ENCODE measurements at places on chromosomes 7 and 10.

DNA sequence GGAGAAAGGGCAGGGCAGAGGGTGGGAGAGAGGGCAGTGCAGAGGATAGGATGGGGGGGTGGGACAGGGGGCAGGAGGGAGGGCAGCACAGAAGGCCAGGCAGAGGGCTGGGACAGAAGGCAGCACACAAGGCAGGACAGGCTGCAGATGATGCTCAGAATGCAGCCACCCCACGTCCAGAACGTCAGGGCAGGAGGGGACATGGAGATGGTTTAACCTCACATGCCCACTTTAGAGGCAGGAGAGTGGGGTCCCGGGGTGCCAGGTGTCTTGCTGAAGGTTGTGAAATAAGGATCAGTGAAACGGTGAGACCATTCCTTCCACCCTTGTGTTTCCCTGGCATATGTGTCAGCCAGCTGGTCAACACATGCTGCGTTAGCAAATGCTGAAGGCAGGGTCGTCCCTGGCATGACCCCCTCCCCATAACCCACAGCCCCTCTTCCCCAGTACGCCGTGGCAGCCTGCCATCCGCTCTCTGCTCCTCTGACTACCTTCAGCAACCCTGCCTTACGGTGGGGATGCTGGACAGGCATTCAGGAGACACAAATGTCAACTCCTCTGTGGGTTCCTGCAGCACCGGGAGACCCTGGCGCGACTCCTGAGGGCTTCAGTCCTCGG is 592.1 kb downstream of the DNAJB6 start:
- no peak for DNase-seq

DNA sequence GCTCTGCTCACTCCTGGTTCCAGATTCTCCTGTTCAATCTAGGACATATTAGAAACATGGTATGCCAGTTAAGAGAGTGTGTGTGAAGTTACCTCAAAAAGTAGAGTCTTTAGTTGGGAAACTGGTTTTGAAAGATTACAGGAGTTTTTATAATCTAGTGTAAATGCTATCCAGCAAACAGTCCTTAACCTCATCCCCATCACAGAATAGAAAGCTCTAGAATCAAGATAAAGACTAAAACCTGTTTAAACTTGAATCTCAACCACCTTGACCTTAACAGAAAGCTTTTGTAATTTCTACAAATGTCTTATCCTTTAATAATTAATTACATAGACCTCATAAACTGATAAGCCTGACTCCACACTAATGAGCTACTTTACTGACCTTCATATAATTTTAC is 1288.7 kb upstream of the SORCS1 start:
- DNase-seq = no peak

GRCh38 chr7:66043681-66044497 is 31.7 kb upstream of the ASL start:
- DNase-seq = peak; percentile 74

GRCh38 chr10:100304414-100304813 is 17.9 kb upstream of the BLOC1S2 start:
- no peak for DNase-seq

GRCh38 chr7:4878336-4879335 is 4.9 kb downstream of the RADIL start:
- DNase-seq = no peak

- DNase-seq = no peak
Measured at GRCh38 chr7:48139459-48139858, 31.8 kb upstream of the ABCA13 start.

Data from left ventricle myocardium superior (tissue), 1 donor.